ENCODE measurements at places on chromosomes 4 and X.

DNA sequence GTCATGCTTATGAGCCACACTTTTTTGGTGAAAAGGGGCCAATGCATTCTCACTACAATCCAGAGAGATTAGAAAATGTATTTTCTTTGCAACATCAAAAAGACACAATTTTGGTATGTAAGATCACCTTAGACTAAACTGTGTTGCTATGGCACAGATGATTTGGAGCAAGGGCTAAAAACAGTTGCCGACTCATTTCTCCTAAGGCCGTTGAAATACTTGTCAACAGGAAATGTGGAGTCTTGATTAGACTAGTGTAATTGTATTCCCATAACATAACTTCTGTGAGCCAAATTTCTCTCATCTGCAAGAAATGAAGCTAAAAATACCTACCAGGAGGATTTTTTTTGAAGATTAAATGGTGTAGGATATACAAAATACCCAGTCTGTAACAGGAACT lies 2547.7 kb downstream of the ARAP2 start:
- H3K27ac ChIP-seq = no peak overlapping the region
- no peaks in the 10 kb centered on the region for H3K36me3 ChIP-seq
- H3K4me1 ChIP-seq = no peaks in the 10 kb centered on the region
- no peaks in the 10 kb centered on the region for H3K27me3 ChIP-seq
- no peak overlapping the region for H3K4me3 ChIP-seq

- no peaks in the 10 kb centered on the region for H3K27me3 ChIP-seq
- no peaks in the 10 kb centered on the region for H3K36me3 ChIP-seq
- H3K4me1 ChIP-seq = no peaks in the 10 kb centered on the region
Measured at GRCh38 chr4:16245241-16245640, 19.0 kb upstream of the TAPT1 start.

GRCh38 chr4:101596781-101597552 lies 193.6 kb upstream of the BANK1 start:
- H3K27me3 ChIP-seq = no peaks in the 10 kb centered on the region
- no peak for DNase-seq
- H3K4me3 ChIP-seq = no peak overlapping the region
- no peaks in the 10 kb centered on the region for H3K36me3 ChIP-seq

GRCh38 chr4:46270986-46271596 lies 118.8 kb downstream of the GABRA2 start:
- DNase-seq = no peak
- no peak overlapping the region for H3K27ac ChIP-seq
- no peak overlapping the region for H3K4me3 ChIP-seq
- no peaks in the 10 kb centered on the region for H3K4me1 ChIP-seq

GRCh38 chr4:16007471-16008095 lies 44.6 kb upstream of the FGFBP2 start:
- H3K27ac ChIP-seq = no peak overlapping the region
- DNase-seq = no peak
- no peak overlapping the region for H3K4me3 ChIP-seq
- H3K4me1 ChIP-seq = no peaks in the 10 kb centered on the region

- H3K36me3 ChIP-seq = no peaks in the 10 kb centered on the region
- no peak for DNase-seq
- H3K27me3 ChIP-seq = no peaks in the 10 kb centered on the region
Measured at GRCh38 chr4:184361443-184361842, 112.9 kb downstream of the IRF2 start.

GRCh38 chrX:120604361-120604782 lies 471 bp downstream of the MCTS1 start:
- H3K27ac ChIP-seq = peak overlapping the region; percentile 72
- H3K4me3 ChIP-seq = peak overlapping the region; percentile 79
- no peaks in the 10 kb centered on the region for H3K27me3 ChIP-seq
- peaks cover 3% of the 10 kb centered on the region for H3K36me3 ChIP-seq
- DNase-seq = peak; percentile 45

DNA sequence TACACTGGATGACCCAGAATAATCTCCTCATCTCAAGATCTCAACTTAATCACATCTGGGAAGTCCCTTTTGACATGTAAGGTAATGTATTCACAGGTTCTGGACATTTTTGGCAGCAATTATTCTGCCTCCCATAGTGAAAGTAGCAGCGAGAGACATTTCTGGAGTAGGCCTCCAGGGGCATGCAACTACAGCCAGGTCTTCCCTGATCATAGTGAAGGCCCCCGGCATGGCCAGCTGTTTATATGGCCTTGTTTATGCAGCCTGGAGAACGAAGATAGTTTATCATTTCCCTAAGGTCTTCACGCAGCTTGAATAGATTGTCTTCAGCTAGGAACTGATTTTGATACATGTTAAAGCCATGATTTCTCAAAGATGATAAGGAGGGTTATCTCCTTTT lies 139.9 kb downstream of the RNF150 start:
- H3K4me1 ChIP-seq = no peaks in the 10 kb centered on the region
- H3K27ac ChIP-seq = no peak overlapping the region
- no peak overlapping the region for H3K4me3 ChIP-seq
- no peak for DNase-seq
- H3K36me3 ChIP-seq = no peaks in the 10 kb centered on the region

GRCh38 chrX:6777238-6778002 lies 242.5 kb upstream of the VCX3A start:
- H3K27ac ChIP-seq = no peak overlapping the region
- H3K36me3 ChIP-seq = no peaks in the 10 kb centered on the region
- DNase-seq = no peak
- no peaks in the 10 kb centered on the region for H3K4me1 ChIP-seq
- H3K27me3 ChIP-seq = no peaks in the 10 kb centered on the region

- no peaks in the 10 kb centered on the region for H3K36me3 ChIP-seq
- no peak for DNase-seq
- H3K4me3 ChIP-seq = no peak overlapping the region
- H3K27me3 ChIP-seq = no peaks in the 10 kb centered on the region
Measured at GRCh38 chr4:143921181-143921580, 15.8 kb upstream of the GYPE start.

DNA sequence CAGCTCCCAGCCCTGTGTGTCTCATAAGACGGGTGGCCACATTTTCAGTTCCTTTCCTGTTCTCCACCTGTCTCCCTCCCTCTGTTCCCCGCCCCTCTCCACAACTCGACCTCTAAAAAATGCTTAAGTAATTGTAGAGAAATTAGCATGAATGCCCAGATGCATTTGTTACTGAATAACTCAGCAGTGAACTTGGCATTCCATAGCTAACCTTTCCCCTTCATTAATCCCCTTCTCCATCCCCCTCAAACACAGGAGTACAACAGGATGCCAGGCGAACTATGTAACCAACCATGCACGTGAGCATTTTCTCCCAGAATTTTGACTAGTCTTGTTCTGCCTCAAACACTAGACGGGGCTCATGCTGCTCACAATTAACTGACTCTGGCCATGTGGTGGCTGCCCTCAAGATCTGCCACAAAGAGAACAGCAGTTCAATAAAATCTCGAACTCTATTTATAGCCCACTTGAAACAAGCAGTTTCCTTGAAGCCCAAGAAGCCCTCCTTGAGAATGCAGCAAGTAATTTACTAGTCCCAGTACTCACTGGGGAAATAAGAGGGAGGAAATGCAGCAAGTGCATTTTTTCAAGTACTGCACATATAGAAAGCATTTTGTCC lies 351.2 kb downstream of the ARHGAP24 start:
- H3K27ac ChIP-seq = peak overlapping the region; percentile 48
- no peaks in the 10 kb centered on the region for H3K27me3 ChIP-seq
- H3K36me3 ChIP-seq = no peaks in the 10 kb centered on the region
- H3K4me1 ChIP-seq = peaks cover 52% of the 10 kb centered on the region

- no peak overlapping the region for H3K27ac ChIP-seq
- H3K36me3 ChIP-seq = no peaks in the 10 kb centered on the region
- no peak overlapping the region for H3K4me3 ChIP-seq
- H3K4me1 ChIP-seq = no peaks in the 10 kb centered on the region
Measured at GRCh38 chrX:39261446-39262147, 460.3 kb downstream of the MID1IP1 start.

DNA sequence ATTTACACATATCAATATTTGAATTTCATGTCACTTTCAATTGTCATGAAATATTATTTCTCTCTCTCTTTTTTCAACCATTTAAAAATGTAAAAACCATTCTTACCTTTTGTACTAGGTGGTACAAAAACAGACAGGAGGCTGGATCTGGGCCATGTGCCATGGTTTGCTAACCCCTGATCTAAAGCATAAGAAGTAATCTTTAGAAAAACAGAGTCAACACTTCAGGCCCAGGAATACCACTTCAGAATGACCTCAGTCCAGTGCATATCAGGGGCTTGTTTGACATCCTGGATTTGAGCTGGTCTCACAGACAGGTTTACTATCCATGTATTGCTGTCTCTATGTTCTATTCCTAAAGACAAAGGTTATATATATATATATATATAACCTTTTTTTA lies 102.5 kb downstream of the DCHS2 start:
- no peak overlapping the region for H3K27ac ChIP-seq
- H3K27me3 ChIP-seq = no peaks in the 10 kb centered on the region
- no peaks in the 10 kb centered on the region for H3K4me1 ChIP-seq
- DNase-seq = no peak
- no peaks in the 10 kb centered on the region for H3K36me3 ChIP-seq

GRCh38 chrX:124268099-124268498 lies 64.4 kb upstream of the TEX13D start:
- H3K27ac ChIP-seq = no peak overlapping the region
- H3K36me3 ChIP-seq = no peaks in the 10 kb centered on the region
- DNase-seq = no peak
